ENCODE measurements at places on chromosomes 1 and 21.
A peak's percentile ranks its signal among the peaks of the same experiment; 100 is the strongest.

- DNase-seq: no peak
These were observed 32.9 kb downstream of the MEGF6 start for GRCh38 chr1:3578433-3578805.

DNA sequence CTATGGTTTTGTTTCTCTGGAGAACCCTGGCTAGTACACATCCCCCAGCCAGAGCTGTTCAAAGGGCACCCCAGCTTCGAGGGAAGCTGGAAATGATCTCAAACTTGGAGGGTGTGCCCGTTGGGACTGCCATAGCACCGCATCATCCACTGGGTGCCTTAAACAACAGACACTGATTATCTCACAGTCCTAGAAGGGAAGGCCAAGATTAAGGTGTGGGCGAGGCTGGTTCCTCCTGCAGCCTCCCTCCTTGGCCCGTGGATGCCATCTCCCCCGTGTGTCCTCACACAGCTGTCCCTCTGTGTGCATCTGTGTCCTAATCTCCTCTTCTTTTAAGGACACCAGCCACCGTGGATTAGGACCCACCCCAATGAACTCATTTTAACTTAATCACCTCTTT lies 4.2 kb upstream of the IBA57 start:
- no peak for DNase-seq

DNA sequence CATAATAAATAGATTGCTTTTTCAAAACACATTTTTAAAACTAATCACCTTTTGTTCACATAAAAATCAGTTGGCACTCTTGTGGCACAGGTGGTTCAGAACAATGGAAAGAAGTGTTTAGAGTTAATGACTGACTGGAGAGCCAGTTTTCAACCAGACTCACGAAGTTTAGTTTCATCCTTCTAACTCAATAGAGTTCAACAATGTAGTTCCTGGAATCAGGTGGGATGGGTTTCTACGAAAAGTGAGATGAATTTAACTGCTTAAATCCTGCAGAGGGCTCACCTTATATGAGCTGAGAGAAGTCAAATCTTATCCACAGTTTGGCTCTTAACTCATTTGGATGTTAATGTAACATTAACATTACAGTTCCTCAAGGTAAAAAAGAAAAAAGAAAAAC lies 116.5 kb downstream of the SMYD2 start:
- DNase-seq: no peak

GRCh38 chr1:7401814-7402547 lies 369.1 kb upstream of the VAMP3 start:
- peak; percentile 99 for DNase-seq

DNA sequence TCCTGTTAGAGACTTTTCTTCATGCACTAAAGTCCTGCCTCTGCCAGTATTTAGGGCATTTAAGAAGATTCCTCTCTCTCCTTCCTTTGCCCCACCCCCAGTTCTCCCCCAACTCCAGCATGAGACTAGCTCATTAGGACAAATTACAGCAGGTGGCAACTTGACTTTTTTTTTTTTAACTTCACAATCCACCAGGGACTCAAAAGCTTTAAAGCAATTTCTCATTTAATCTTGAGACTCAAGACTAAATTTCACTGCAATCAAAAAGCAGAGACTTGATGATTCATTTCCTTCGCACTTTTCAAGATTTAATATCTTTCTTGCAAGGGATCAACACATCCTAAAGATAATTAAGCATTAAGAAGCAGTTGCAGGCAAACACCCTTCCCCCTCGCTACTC lies 74.9 kb downstream of the WLS start:
- no peak for DNase-seq

DNA sequence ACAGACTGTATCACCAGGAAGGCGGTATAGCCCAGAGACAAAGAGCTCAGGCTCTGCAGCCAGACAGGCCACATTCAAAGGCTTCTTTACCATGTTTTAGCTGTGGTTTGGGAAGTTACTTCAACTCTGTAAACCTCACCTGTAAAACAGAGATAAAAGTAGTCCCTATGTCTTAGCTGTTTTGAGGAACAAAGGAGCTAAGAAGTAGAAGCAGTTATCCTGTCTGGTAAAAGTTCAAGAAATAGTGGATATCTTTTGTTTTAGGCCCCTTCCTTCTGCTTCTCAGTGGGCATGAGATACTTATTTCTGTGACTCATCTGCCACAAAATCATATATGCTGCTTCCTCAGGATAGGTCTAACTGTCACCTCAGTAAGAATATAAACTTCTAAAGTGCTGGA lies 6.5 kb downstream of the CD34 start:
- no peak for DNase-seq

Measured in astrocyte of the spinal cord (primary cell).